ENCODE measurements at places on chromosomes 2 and 18.

DNA sequence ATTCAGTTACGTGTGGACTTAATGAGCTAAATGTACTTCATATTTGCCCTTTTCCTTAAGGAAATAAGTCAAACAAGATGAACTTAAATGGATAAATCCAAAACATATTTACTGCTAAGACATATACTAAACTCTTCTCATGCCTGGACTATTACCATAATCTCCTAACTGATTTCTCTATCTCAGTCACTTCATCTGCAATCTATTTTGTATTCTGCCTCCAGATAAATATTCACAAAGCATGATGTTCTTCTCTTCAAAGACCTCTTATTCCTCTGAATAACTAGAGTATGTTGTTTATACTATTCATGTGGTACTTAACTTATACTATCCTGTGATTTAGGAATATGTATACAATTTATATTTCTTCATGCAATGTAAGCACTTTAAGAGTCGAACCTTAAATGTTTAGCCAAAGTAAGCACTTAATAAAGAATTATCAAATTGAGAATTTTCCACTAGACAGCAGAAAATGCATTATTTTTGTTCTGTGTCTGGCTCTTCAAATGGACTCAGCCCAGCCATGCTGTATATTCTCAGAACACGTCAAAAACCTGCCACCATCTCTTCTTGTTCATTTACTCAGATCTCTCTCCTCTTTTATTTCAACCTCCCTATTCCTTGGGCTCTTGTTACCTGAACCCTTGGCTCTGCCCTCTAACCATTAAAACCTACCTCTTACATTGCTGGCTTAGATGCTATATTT is 79.9 kb upstream of the ARHGAP28 start:
- DNase-seq = no peak

GRCh38 chr2:218292048-218293014 is at the start of gene TMBIM1:
TSS of gene TMBIM1 (minus strand) at chr2:218292503. CDS start at chr2:218282141, 10,362 bp downstream.
- peak; percentile 93 for DNase-seq

- no peak for DNase-seq
These were observed 216.5 kb upstream of the SP5 start for GRCh38 chr2:170498619-170499018.

- peak; percentile 52 for DNase-seq
These were observed 2.5 kb downstream of the TMBIM1 start for GRCh38 chr2:218289639-218290315.

- DNase-seq = no peak
These were observed 26.2 kb downstream of the CFAP53 start for GRCh38 chr18:50240080-50240563.

DNA sequence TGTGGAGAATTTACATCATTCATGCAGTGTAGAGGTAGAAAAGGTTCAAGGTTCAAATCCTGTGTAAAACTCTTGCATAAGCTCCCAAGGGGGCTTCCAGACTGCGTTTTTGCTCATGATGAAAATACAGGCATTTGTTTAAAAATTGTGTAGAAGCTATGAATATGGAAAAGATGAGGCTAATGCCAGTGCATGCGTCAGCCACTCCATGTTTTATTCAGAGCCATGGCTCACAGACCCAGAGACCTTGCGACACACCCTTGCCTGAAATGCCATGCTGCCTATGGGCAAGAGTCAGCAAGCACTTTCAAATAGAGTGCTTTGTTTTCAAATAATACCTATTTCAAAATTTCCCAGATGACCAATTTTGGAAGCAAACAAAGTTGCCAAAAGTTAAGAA is 262.3 kb downstream of the TRIB2 start:
- no peak for DNase-seq

DNA sequence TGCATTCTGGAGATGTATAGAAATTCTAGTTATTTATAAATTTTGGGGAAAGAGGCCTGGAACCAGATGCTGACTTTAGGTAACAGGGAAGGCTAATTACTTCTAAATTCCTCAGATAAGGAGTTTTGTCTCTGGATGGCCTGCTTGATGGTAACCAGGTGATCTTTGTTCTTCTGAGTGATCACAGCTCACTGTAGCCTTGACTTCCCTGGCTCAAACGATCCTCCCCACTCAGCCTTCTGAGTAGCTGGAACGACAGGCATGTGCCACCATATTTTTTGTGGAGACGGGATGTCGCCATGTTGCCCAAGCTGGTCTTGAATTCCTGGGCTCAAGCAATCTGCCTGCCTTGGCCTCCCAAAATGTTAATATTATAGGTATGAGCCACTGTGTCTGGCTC is 54.4 kb upstream of the MSH6 start:
- no peak for DNase-seq

GRCh38 chr2:128357506-128358370 is 39.1 kb upstream of the HS6ST1 start:
- no peak for DNase-seq

DNA sequence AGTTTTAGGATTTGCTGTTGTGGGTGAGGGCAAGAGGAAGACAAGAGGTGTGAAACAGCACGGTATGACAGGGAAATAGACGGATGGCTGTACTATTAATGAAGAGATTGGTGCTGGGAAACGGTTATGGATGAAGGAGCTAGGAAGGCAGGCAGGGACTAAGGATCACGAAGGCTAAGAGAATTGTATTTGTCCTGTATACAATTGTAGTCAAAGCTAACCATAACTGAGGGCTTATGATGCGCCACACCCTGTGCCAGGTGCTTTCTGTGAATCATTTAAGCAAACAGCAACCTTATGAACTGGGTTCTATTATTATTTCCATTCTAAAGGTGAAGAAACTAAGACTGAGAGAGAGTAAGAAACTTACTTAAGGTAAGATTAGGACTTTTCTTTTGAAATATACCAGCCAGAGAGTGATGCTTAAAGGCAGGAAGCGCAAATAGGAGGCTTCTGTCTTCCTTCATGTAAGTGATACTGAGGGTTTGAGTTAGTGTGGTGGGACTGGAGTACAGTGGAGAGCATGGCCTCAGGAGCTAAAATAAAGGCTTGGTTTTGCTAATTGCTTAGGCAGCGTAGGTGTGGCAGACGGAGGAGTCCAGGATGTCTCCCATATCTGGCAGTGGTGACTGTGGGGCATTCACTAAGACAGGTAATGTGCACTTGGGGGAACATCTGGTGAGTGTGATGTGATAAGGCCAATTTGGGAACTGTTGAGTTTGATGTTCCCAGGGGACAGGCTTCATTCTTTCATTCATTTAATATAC is 85.8 kb downstream of the PLEKHM3 start:
- DNase-seq = no peak

GRCh38 chr2:239113171-239113570 is 265.3 kb downstream of the TWIST2 start:
- peak; percentile 39 for DNase-seq

- DNase-seq = no peak
These were observed 85.5 kb downstream of the FAM117B start for GRCh38 chr2:202720226-202720625.

All from AG08395 (cell line).